ENCODE measurements at places on chromosomes 5 and 9. TPM values are rescaled to one million over a fixed set of nuclear protein-coding genes. Genes with fewer than 3 reads are reported as not detected.

- DNase-seq, result no peak
Observed at GRCh38 chr5:150489360-150490295, 18.3 kb upstream of the NDST1 start.

Gene NACC2
- total RNA-seq, result 24.8 TPM

Gene PLPP7
- not detected for total RNA-seq

DNA sequence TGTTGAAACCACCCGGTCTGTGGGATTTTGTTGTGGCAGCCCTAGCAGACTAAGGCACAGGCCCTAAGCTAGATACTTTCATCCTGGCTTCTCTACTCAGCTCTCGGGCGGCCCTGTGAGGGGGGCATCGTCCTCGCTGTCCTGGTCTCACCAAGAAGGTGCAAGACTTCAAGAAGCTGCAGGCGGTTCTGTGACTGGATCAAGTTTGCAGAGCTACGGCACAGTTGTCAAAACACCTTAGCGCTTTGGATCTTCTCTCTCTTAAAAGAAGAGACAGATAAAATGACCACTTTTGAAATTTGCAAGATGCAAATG, 119.4 kb upstream of the PHYKPL start:
- no peak for DNase-seq

Gene ANKRA2
- total RNA-seq, result 26.5 TPM

Gene INSL4
- total RNA-seq, result 0.54 TPM

DNA sequence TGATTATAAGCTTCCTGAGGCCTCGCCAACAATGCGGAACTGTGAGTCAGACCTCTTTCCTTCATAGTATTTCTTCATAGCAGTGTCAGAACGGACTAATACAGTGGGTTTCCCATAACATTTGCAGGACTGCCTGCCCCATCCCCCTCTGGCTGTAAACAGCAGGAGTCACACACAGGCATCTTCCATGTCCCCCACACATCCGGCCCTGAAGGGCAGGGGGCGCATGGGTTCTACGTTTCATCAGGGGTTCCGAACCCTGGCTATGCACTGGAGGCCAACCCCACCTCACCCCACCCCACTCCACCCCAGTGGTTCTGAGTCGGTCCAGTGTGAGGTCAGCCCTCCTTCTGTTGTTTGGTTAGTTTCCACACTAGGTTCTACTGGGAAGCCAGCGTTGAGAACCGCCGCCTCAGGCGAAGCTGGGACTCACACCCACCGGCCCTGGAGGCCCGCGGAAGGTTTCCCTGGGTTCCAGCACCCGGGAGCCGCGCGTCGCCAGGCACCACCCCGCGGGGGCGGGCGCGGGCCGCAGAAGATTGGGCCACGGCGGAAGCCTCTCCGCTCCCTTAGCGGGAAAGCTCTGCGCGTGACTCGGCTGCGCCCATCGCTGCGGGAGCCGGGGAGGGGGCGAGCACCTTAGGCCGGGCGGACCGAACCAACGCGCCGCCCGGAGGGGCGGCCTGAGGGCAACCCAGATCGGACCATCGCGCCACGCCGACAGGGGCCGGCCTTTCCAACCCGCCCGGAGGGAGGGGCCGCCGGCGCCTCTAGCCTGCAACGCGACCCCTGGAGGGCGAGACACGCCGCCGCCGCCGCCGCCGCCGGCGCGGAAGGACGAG, at the start of gene RUSC2:
RUSC2 (plus strand) TSS at position 799 of the 842 bp plus-strand sequence. CDS start 56,411 bp downstream, outside the sequence.
- DNase-seq, result peak; percentile 78

- DNase-seq, result peak; percentile 65
Observed at GRCh38 chr5:166722939-166723338, 1568.5 kb upstream of the WWC1 start.

DNA sequence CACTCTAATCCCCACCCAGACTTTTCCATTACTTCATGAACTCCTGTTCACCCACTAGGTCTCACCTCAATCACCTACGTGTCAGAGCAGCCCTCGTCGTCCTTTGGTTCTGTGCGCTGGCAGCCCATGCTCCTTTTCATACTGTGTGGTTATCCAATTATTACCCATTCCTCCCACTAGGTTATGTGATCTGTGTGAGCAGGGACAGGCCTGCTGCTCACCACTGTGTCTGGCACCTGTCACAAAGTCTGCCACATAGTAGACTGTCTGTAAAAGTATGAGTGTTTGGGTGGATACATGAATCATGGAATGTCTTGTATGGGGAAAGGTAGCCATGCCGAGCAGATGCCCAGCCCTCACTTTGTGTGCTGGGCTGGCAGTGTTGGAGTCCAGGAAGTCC, 12.1 kb upstream of the SMAD5 start:
- DNase-seq, result no peak

DNA sequence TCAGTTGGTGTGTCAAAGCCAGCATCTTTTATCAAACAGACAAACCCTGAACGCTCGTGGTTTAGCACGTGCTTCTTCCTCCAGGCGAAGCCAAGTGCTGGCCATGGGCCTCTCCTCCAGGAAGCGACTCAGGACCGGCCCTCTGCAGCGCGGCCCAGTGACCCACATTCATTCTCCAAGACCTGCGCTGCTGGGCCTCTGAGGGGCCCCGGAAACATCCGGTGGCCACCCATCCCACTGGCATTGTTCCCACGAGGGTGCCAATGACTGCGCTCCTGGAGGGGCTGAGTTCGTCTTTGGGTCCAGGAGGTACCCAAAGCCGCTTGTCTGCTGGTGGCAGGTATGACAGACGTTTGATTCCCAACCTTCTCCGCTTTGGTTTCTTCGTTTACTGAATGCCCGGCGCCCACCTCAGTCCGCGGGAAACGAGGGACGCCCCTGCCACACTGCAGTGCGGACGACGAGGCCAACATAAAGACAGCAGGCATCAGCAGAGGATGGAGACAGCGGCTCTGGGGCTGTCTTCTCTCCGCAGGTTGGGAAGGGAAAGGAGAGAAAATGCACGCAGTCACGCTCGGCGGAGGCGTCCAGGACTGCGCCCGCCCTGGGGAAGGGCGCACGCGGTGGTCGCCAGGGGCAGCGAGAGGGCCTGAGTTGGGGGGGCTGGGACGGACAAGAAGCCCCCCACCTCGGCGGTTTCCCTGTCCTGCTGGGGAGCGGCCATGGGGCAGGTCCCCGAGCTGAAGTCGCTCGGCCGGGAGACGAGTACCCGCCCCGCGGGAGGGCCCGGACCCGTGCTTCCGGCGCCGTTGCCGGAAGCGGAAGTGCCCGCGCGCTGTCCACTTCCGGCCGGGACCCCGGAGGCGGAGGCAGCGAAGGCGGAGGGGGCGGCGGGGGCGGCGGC, at the start of gene EXOC3:
EXOC3 (plus strand) TSS at position 842 of the 904 bp plus-strand sequence. CDS start 3,030 bp downstream, outside the sequence.
- DNase-seq, result peak; percentile 81

Gene CAVIN4
- 0.37 TPM for total RNA-seq

- DNase-seq, result no peak
Observed at GRCh38 chr5:136235321-136235720, 42.4 kb upstream of the SMIM32 start.

- DNase-seq, result no peak
Observed at GRCh38 chr5:111679611-111680010, 77.4 kb downstream of the NREP start.

Gene ITK
- not detected for total RNA-seq

- DNase-seq, result no peak
Observed at GRCh38 chr5:163770625-163771024, 265.2 kb downstream of the MAT2B start.

DNA sequence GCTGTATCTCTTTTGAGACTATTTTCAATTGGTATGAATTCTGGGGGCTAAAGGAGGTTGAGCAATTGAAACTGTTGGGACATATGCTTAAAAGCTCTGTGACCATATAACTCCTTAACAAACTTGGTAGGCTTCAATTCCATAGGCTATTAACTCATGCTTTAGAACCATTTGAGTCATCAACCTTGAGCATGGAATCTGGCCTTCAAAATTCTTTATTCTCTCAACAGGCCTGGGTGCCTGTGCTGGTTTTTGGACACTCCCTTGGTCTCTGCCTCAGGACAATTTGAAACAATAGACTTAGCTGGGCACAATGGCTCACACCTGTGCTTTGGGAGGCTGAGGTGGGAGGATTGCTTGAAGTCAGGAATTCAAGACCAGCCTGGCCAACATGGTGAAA, 61.4 kb upstream of the EPB41L4A start:
- no peak for DNase-seq

Gene PCDHGA1
- 0.29 TPM for total RNA-seq

- no peak for DNase-seq
Observed at GRCh38 chr5:11973469-11973868, 69.2 kb upstream of the CTNND2 start.

GRCh38 chr5:166433679-166434078, 1857.8 kb upstream of the WWC1 start:
- DNase-seq, result no peak

DNA sequence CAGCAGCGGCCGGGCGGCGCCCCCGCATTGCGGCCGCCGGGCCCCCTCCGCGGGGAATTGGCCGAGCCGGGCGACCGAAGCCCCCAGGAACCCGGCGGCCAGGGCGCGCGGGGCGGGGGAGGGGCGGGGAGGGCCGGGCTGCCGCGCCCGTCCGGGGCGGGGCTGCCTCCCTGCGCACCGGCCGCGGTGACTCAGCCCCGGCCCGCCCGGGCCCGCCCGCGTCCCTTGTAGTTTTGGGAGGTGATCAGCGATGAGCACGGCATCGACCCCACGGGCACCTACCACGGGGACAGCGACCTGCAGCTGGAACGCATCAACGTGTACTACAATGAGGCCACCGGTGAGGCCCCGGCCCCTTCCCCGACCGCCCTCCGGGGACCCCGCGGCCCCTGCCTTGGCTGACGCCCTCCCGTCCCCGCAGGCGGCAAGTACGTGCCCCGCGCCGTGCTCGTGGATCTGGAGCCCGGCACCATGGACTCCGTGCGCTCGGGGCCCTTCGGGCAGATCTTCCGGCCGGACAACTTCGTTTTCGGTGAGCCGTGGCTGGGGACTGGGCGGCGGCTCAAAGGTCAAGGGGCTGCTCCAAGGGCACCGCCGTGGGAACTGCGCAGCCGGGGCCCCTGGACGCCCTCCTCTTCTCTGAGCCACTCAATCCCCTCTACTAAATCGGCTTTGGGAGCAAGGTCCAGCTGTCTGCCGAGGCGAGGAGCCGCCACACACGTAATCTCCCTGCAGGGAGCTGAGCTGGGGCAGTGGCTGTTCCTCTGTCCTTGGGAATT, 592 bp downstream of the TUBB4B start:
- peak; percentile 59 for DNase-seq

GRCh38 chr5:1079486-1079885, 32.4 kb downstream of the SLC12A7 start:
- DNase-seq, result no peak

- no peak for DNase-seq
Observed at GRCh38 chr9:113579283-113580040, 115.9 kb downstream of the RGS3 start.

GRCh38 chr5:173325091-173325698, 3.0 kb downstream of the STC2 start:
- DNase-seq, result no peak

DNA sequence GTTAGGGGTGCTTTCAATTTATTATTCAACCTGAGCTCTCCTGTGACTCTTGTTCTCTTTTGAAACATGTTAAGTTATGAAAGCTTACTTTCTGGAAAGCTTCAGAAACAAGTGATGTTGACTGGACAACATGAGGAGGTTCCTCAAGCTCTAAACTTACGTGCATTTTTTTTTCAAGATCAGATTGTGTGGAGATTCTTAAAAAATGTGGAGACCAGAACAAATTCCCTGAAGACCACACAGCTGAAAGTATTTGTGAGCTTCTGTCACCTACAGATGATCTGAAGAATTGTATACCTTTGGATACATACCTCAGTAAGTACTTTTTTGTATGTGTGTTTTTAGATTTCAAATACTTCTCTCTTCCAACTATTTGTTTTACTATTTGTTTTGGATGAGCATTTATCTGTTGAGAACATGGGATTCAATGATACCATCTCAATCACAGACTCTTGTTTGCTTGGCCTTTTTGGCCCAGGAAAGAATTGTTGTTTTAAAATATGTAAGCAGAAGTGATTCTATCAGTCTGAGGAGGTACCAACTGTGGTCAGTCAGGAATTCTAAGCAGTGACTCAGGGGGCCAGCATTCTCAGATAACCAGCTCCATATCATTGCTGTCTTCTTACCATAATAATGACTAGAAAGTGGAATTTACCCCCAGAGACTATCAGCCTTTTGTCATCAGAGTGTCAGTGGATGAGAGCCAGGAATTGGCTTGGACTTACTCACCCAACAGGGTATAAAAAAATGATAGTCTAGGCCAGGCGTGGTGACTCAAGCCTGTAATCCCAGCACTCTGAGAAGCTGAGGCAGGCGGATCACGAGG, 34.4 kb upstream of the GLIPR2 start:
- peak; percentile 1 for DNase-seq

GRCh38 chr9:113919382-113919781, 43.3 kb downstream of the ZNF618 start:
- DNase-seq, result no peak

DNA sequence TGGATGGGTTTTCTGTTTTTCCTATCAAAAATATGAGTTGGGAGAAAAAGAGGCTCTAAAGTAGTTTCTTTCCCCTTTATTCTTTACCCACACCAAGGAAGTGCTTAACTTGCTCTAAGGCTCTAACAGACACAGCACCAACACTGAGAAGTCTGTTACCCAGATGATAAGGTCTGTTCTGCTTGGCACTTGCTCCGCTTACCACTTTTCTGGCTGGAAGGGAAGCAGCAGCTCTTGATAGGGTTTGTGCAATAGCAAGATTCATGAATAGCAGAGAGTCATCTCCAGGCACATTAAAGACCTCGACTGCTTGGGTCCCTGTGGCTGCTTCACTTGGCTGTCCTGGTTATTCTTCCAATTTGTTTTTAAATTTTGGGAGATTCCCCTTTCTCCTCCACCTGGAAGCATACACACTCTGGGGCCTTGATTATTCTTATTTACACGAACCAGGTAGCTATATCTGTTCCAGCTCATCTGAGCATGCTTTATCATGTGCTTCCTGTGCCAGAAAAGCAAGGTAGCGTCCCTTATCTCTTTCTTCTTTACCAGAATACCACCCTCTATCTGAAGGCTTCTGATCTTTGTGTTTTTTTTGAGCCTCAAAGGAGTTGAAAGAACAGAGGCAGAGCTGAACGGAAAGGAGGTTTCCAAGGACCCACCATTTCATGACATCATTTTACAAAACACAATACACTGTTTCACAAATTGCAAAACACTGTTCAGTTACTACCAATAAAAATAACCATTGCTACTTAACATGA, 24.8 kb downstream of the PPP3R2 start:
- no peak for DNase-seq

Gene HTR4
- not detected for total RNA-seq

Gene EQTN
- not detected for total RNA-seq

Gene S100Z
- not detected for total RNA-seq

Gene STING1
- 79.6 TPM for total RNA-seq

Gene SPATA31D4
- total RNA-seq, result not detected

Gene NKD2
- total RNA-seq, result 0.47 TPM

GRCh38 chr5:112417931-112418658, 982 bp downstream of the EPB41L4A start:
- peak; percentile 43 for DNase-seq

- no peak for DNase-seq
Observed at GRCh38 chr5:76345582-76345981, 57.5 kb upstream of the IQGAP2 start.

DNA sequence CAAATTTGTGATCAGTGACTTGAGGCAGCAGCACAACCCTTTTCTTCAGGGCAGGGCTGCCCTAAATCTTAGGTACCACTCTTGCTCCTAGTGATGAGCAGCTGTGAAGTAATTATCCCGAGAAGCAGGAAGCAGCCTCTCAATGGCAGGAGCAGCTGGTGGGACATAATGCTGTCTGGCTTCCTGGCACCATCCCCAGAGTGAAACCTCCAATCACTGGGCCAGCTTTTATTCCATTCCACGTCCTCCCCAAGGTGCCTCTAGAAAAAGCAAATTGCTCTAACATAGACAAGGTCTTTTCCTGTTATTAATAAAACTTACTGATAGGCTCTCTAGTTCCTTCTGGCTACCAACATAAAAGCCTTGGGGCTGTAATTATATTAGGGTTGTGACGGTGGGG, 154.0 kb downstream of the FRMD3 start:
- DNase-seq, result no peak

GRCh38 chr5:121246971-121247370, 604.7 kb upstream of the FTMT start:
- DNase-seq, result no peak
